ENCODE measurements at places on chromosomes 1 and 21.

GRCh38 chr1:62327360-62328055, 8.3 kb upstream of the KANK4 start:
- no peak for DNase-seq

- no peak for DNase-seq
These were observed 513 bp upstream of the RAB3GAP2 start for GRCh38 chr1:220272841-220273090.

- DNase-seq = no peak
These were observed 10.2 kb downstream of the DDI2 start for GRCh38 chr1:15627343-15627988.

GRCh38 chr1:173332026-173332425, 124.9 kb upstream of the TNFSF4 start:
- no peak for DNase-seq

- DNase-seq = no peak
These were observed 12.5 kb upstream of the HNRNPR start for GRCh38 chr1:23356471-23357137.

DNA sequence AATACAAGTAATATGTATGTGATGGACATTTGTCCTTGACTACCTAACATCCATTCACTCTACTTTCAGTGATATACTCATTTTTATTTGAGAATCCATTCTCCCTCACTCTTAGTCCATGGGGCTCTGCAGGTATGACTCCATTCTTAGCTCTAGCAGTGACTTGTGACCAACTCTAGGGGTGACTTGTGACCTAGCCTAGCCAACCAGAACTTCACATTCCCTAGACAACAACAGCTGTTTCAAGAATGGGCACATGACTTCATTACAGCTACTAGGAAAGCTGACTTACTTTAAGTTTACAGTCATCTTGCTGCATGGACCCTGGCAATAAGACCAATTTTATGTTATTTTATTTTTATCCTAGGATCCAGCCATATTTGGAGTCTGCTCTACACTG, 23.6 kb upstream of the DDX59 start:
- no peak for DNase-seq

DNA sequence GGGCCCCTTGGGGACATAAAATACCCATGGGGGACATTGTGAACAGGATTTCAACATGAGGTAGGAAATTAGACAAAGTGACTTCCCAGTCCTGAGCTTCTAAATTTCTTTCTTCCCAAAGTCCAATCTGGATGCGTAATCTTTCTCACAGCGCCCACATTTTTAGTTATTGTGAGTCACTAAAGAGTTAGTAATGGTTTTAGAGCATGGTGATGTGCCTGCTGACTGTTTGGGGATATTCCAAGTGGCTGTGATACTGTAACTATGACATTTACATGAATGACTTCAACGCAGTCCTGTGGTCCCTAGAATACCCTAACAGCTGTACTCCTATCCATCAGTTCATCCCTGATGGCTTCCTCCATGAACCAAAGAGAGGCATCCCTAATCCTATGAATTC, 224.0 kb upstream of the COA6 start:
- DNase-seq = no peak

- no peak for DNase-seq
These were observed 12.4 kb downstream of the HMGN1 start for GRCh38 chr21:39336457-39337008.

All from SW 1271 (cell line).